ENCODE measurements at places on chromosomes 6 and 20. TPM values are rescaled to one million over a fixed set of nuclear protein-coding genes. Genes with fewer than 3 reads are reported as not detected.

LY86 gene
- not detected for total RNA-seq

CPNE5 gene
- total RNA-seq: 0.55 TPM

UBD gene
- total RNA-seq: not detected

RNF8 gene
- 29.3 TPM for total RNA-seq

CYP39A1 gene
- total RNA-seq: 22.6 TPM

SEMG1 gene
- not detected for total RNA-seq

COL9A3 gene
- total RNA-seq: 0.57 TPM

Data from smooth muscle cell of bladder (primary cell).